Activated CD4-positive, alpha-beta T cell treated with anti-CD3 and anti-CD28 coated beads for 4 hours (primary cell): ENCODE measurements at places on chromosomes 7 and 10.

GRCh38 chr10:76336213-76336963, 905.0 kb downstream of the LRMDA start:
- DNase-seq: no peak

GRCh38 chr10:88205842-88206446, 342.5 kb downstream of the PTEN start:
- DNase-seq: no peak

- DNase-seq: no peak
Measured at GRCh38 chr7:84187087-84187805, 7.3 kb downstream of the SEMA3A start.

GRCh38 chr7:141444961-141445360, 106.2 kb upstream of the AGK start:
- DNase-seq: no peak

DNA sequence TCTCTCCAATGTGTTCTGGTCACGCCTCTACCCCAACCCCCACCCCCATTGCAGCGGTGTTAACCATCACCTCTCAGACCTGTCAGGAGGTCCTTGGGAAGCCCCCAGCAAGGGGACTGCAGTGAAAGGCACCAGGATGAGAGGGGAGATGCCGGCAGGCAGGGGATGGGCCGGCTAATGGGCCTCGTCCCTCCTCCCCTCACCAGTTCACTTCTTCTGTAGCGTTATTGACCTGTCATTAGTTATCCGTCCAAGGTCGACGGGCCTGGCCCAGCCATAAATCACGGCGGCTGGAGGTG, 18.8 kb downstream of the POLL start:
- no peak for DNase-seq

DNA sequence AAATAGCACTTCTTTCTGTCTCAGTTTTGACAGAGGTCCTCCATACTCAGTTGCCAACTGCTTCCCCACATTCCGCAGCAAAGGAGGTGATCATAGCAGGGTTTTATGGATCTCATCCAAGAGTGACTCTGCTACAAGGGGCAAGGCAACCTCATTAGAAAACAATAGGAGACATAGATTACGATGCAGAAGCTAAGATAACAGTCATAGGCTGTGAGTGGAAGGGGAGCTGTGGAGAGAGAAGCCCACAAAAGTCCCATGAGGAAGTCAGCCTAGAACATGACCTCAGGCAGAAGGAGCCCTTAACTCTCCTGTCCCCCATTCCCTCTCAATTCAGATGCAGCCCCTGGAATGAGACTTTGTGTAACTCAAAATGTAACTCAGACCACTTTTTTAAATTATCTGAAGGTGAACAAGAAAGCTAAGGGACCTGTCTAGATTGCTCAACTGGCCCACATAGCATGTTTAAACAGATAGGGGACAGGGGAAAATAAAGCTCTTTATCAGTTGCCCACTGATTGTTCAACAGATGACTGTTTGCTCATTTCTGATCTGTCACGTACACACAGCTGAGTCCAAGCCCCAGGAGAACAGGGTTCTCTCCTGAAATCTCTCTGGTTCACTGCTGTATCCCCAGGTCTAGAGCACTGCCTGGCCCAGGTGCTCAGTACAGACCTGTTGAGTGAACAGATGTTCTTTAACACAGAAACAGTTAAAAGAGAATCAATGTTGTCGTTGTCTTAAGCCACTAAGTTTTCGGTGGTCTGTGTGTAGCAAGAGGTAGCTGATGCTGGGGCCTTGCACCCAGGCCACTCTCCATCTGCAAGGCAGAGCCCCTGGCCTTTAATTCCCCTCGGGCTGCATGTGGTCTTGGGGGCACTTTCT, 1.5 kb upstream of the NCOA4 start:
- DNase-seq: no peak

GRCh38 chr10:10533437-10533836, 484.2 kb upstream of the CELF2 start:
- DNase-seq: no peak

DNA sequence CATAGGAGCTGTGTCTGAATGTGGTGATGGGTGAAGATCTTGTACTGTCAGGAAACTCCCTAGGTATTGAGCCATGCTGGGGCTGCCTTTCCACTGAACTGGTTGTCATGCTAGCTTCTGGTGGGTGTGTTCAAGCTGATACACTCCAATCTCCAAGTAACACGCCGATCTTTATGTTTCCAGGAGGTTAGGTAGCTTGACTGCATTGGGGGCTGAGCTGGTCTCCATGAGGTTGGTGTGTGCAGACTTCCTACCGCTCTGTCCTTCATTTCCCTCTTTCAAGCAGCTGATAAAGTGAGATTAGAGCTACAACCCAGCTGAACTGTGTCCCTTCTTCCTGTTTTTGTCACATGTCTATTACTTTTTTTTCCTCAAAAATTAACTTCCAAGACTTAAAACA, 265.5 kb downstream of the ANKRD30A start:
- no peak for DNase-seq

GRCh38 chr7:11217848-11218565, 244.3 kb downstream of the PHF14 start:
- no peak for DNase-seq
